Activated naive CD4-positive, alpha-beta T cell (primary cell): ENCODE measurements at places on chromosomes 6 and 20.
A peak's percentile ranks its signal among the peaks of the same experiment; 100 is the strongest.

- no peak for DNase-seq
Observed at GRCh38 chr6:84061613-84062398, 28.2 kb downstream of the MRAP2 start.

DNA sequence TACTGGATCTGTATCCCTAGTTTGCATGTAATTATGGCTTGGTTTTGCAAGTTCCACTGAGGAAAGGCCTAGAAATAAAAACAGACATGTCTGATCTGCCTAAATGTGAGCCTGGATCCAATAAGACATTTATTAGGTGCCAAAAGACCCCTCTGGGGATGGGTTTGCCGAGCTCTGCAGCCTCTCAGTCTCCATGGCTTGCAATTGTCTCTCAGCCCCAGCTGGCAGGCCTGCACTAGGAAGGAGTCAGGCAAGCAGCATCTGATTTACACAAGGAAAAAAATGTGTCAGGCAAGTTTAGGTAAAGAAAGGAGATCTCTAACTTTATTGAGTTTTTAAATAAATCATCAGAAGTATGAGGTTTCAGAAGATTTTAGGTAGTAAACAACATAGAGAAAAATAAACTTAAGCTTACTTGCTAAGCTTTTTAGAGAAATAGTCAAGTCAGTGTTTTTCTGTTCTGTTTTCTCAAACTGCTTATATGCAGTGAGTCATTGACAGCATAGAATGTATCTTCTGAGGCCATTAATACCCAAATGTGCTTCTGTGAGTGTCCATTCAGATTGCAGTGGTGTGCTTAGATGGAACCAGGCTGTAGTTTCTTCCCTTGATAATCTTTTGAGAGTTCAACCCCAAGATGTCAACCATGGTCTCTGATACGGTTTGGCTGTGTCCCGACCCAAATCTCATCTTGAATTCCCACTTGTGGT, 121.0 kb downstream of the FHL5 start:
- no peak for DNase-seq

DNA sequence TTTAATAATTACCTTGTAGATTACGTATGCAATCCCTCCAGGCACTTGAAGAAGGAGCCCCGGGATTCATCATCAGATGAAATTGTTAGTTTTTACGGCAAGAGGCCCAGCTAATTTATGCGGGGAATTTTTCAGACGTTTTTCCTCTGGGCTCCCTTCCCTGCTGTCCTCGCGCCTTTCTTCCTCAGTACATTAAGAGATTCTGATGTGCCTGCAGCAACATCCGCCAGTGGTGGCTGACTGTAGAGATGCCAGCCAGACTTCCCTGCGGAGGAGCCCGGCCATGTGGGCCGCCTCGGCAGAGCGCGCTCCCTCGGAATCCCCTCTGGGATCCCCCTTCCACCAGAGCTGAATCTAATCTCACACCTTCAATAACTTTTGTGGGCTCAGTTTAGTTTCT, 46.4 kb upstream of the POU3F2 start:
- DNase-seq = no peak

DNA sequence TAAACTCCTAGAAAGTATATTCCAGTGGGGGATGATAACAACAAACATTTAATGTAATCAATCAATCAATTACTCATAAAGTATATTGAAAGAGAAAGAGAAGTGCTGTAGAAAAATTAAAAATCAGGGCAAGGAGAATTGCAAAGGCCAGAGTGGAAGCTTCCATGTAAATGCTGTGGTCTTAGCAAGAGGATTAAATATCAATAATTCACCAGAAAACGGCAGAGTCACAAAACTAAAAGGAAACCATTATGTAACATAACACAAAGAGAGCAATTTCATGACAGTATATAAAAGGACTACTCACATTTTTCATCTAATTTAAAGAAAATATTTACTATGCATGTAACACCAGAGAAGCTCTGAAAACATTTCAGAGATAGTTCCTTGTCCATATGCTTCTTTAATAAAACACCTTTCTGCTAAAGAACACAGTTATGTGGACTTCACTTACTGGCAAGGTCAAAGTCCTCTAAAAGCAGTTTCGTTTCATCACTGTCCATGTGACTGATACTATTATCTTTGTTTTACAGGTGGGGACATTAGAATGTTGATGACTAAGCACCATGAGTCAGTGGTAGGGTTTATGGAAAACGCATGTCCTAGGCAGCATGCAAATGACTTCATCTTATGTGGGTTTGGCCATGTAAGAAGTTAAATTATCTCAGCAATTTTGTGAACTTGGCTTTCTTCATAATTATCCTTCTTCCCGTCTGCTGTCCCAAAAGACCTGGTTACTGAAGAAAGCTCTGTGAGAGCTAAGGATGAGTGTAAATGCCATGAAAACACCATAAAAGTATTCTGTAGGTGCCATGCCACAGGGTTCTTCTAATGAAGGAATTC, 185.8 kb upstream of the TENT5A start:
- no peak for DNase-seq

GRCh38 chr20:32157611-32158010, 48.1 kb downstream of the TM9SF4 start:
- no peak for DNase-seq

GRCh38 chr20:15867899-15868298, 705.3 kb downstream of the KIF16B start:
- DNase-seq = no peak

DNA sequence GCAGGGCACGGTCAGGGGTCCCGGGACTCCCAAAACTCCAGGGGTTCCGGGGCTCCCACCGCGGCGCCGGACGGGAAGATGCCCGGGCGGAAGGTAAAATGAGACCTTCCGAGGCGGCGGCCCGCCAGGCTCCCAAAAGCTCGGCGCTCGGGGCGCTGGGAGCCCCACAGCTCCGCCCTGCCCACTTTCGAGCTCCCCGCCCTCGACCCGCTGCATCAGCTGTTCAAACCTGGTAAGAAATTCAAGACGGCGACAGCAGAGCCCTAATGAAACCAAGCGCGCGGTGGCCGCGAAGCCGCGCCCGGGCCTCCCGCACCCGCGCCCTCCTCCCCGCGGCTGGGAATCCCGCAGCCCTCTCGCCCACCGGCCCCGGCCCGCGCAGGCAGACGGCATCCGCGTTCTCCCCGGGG, 369 bp downstream of the SLC4A11 start:
- no peak for DNase-seq

GRCh38 chr6:159533568-159533967, 159.5 kb downstream of the SOD2 start:
- DNase-seq = no peak

- DNase-seq = no peak
Observed at GRCh38 chr20:48571949-48572847, 255.6 kb downstream of the PREX1 start.

GRCh38 chr6:20943040-20943627, 408.9 kb downstream of the CDKAL1 start:
- DNase-seq = no peak

GRCh38 chr6:140012150-140012549, 637.7 kb upstream of the CITED2 start:
- no peak for DNase-seq

- no peak for DNase-seq
Observed at GRCh38 chr20:41696428-41696827, 78.3 kb upstream of the CHD6 start.

DNA sequence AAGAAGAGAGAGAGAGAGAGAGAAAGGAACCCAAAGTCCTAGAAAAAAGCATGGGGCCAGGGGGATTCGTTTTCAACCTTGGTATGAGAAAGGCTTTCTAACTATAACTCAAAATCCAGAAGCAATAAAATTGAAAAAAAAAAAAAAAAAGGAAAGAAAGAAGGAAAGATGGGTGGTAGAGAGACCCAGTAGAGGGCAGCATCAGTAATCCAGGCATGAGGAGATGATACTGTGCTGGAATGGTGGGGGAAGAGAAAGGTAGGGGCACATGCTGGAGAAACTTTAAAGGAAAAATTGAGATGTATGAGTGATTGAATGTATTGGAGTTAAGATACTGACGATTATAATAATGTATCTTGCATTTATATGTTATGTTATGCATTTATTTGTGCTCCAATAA, 1040.7 kb upstream of the FLRT3 start:
- DNase-seq = no peak

DNA sequence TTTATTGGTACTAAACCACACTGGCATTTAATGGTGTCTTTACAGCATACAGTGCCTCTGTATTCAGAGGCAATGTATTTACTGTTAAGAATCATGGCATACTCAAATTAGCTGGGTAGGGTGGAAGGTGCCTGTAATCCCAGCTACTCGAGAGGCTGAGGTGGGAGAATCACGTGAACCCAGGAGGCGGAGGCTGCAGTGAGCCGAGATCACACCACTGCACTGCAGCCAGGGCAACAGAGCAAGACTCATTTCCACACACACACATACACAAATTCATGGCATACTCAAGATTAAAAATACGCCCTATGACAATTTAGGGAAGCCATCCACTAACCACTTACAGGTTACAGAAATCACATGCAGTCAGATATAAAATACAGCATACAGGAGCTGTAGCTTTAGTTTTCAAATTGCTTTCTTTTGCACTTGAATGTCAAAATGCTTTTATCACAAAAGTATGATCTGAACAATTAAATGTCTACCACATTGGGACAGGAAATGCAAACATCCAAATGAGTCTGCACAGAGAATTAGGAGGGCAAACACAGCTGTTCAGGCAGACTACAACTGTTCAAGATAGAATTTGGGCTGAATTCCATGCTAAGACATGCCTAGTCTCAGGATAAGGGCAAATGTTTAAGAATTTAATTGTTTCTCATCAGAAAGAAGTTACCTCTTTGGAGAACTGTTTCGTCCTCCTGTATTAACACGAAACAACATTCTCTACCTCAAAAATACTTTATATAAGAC, 36.4 kb downstream of the CSNK2A1 start:
- DNase-seq = no peak

GRCh38 chr20:38855356-38855755, 49.9 kb downstream of the PPP1R16B start:
- DNase-seq = no peak

DNA sequence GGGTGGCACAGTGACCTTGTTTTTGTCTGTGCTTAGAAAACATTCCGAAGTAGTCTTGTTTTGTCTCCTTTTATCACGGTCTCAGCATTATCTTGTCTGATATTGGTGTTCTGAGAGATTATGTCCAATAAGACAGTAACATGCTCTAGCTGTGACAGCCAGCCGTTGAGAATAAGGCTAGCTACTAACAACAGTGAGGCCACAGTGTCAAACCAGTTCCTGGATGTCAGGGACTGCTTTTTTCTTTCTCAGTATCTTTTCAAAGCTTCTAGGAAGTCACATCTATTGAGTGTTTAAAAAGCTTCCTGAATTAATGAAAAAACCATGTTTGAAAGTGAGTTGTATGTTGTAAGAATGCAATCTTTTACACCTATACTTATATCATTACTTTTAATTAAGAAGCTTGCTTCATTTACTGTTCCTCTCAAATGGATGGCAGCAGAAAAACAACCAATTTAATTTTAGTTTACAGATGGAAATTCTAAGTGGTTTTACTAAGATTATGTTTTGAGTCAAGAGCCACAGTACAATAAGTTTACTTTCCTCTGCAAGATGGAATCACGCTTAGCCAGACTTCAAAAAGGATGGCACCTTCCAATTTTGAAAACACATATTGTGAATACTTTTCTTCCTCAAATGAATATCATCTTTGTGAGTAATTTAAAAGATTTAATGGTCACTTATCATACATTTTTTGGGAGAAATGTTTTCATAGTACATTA, 53.1 kb downstream of the MAP3K7 start:
- no peak for DNase-seq

- peak; percentile 11 for DNase-seq
Observed at GRCh38 chr6:149082320-149082719, 235.2 kb upstream of the TAB2 start.

DNA sequence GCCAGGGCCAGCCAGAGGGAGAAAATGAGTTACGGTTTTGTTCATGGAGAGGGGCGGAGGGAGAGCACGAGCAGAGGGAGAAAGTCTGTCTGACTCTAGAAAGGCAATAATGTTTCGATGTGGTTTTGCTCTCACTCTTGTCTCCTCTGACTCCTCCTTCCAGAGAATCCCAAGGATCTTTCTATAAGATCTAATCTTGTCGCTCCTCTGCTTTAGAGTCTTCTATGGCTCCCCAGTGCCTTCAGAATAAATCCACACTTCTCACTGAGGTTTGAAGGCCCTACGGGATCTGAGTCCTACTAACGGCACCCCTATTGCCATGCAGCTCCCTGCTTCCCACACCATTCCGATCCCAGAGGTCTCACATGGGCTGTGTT, 66.8 kb downstream of the KCNB1 start:
- no peak for DNase-seq

- DNase-seq = no peak
Observed at GRCh38 chr20:59561614-59562277, 42.6 kb upstream of the PHACTR3 start.

GRCh38 chr20:1364106-1364505, 28.7 kb downstream of the FKBP1A start:
- no peak for DNase-seq

DNA sequence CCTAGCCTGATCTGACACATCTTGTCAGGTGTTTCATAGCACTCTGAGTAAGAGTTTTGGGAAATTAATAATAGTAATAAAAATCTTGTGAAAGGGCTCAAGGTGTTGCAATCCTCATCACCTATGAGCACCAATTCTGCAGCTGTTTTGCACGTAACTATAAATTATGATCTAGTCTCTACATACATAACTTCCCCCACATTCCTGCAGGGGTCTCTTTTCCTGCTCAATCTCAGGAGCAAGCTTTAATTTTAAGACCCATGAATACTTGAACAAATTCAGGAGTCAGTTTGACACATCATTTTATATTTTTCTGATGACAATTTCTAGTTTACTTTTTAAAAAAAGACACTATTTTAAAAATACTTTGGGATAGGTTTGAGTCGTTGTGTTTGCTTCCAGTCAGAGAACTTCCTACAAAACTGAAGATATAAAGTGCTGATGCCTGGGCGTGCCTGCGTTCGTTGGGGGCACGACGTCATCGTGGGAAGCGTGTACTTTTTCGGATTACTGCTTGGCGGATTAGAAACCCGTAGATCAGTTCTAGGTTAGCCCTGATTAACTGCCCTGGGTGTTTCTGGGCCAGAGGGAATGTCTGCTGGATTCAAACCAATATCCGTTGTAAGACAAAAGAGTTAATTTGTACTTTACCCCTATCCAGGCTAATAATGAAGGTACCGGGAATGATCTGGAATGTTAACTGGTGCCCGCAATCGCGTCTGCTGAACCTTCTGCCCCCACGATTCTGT, 1.0 kb upstream of the E2F3 start:
- no peak for DNase-seq

GRCh38 chr6:151716526-151716932, 91.0 kb upstream of the ESR1 start:
- no peak for DNase-seq

GRCh38 chr6:7433121-7433617, 43.6 kb downstream of the RIOK1 start:
- DNase-seq = no peak
